NCI-H345 (cell line): ENCODE measurements at places on chromosomes 13 and 19.

DNA sequence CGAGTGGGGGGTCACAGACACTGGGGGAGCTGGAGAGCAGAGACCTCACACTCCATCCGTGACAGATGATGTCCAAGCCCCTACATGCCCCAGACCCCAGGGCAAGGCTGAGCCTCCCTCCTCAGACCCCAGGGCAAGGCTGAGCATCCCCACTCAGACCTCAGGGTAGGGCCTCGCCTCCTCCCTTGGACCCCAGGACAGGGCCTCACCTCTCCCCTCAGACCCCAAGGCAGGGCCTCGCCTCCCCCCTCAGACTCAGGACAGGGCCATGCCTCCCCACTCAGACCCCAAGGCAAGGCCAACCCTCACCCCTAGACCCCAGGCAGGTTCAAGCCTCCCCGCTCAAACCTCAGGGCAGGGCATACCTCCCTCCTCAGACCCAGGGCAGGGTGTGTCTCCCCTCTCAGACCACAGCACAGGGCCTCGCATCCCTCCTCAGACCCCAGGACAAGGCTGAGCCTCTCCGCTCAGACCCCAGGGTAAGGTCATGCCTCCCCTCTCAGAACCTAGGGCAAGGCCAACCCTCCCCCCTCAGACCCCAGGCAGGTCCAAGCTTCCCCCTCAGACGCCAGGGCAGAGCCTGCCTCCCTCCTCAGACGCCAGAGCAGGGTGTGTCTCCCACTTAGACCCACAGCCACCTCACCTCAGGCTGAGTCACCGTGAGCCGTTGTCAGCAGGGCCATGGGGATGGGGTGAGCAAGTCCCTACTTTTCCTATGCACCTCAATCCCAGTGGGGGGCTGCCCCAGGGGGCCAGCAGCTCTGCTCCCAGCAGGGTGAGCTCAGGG, 1.7 kb upstream of the S1PR4 start:
- no peak for DNase-seq

GRCh38 chr13:101065329-101065728, 351.0 kb downstream of the NALCN start:
- DNase-seq = no peak

- no peak for DNase-seq
These were observed 12.4 kb downstream of the MEIOSIN start for GRCh38 chr19:45745606-45746005.

GRCh38 chr19:33685541-33685940, 63.8 kb downstream of the CHST8 start:
- no peak for DNase-seq

- DNase-seq = no peak
These were observed 24.4 kb downstream of the MPND start for GRCh38 chr19:4367781-4368127.

DNA sequence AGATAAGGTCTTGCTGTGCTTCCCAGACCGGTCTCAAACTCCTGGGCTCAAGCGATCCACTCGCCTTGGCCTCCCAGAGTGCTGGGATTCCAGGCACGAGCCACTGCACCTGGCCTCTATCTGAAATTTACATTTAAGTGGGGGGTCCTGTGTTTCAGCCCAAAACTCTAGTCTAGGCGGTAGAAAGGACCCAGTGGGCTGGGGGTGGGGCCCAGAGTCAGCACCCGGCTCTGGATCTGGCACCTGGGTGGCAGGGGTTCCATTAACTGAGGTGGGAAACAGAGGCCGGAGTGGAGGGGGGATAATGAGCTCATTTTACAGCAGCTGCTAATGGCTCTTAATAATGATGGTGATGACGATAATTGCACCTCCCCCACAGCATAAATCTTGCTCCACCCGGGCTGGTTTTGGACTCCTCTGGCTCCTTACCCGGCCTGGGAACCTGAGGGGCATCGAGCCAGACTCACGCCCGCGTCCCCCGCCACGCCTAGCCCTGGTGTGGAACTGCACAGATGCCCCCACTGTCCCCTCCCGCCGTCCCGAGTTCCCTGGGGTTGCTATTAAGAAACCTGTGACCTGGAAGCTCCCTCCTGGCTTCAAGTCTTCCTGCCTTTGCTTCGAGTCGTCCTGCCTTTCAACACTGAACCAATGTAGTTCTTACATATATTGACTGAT, 17.8 kb upstream of the KLF2 start:
- DNase-seq = no peak

DNA sequence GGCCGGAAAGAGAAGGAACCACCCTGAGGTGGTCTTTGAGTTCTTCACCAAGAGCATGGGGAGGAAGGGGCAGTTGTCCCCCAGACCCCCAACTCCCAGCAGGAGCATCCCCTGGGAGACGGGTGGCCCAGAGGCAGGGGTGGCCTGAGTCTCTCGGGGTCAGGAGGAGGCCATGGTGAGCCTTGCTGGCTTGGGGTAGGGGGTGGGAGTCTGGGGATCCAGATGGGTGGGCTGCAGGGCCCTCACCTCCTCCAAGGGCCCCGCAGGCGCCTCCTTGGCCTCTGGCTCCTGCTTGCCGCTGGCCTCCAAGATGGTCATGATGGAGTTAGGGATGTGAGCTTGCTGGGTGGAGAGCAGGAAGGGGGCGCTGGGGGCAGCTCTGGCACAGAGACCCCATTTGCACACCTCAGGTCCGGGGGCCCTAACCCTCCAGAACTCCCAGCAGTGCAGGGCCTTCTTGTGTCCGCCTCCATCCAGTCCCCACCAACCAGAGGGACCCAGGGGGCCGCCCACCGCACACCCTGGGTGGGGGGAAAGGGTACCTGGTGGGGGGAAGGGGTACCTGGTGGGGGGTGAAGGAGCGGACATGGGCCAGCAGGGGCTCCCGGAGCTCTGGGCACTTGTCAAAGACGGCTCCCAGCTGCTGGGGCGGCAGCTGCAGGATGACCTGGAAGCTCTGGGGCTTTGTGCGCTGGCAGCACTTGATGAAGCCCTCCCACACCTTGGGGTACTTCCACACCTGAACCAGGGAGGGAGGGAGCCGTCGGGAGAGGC, 1.3 kb upstream of the RSPH6A start:
- DNase-seq = no peak

GRCh38 chr13:62209529-62209928, 793.9 kb upstream of the PCDH20 start:
- peak; percentile 41 for DNase-seq

DNA sequence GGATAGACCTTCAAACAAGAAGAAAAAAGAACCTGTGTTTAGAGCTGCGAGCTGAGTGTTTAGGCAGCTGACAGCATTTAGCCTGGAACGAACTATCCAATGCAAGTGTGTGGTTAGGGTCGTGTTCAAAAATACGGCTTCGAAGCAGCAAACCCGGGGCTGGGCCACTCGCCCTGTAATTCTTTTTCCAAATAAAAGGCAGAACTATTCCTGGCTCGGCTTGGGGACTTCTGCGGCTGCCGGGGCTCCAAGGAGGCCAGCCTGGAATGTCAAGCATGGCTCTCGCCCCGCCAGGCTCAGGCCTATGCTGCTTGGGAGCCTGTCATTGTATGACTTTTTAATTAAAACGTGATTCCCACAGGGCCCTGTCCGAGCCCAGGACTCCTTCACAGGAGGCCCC, 51.7 kb upstream of the KLF2 start:
- DNase-seq = no peak

GRCh38 chr19:44988273-44988672, 13.0 kb upstream of the RELB start:
- no peak for DNase-seq

GRCh38 chr19:10334588-10335351, 1.4 kb upstream of the RAVER1 start:
- DNase-seq = peak; percentile 70

DNA sequence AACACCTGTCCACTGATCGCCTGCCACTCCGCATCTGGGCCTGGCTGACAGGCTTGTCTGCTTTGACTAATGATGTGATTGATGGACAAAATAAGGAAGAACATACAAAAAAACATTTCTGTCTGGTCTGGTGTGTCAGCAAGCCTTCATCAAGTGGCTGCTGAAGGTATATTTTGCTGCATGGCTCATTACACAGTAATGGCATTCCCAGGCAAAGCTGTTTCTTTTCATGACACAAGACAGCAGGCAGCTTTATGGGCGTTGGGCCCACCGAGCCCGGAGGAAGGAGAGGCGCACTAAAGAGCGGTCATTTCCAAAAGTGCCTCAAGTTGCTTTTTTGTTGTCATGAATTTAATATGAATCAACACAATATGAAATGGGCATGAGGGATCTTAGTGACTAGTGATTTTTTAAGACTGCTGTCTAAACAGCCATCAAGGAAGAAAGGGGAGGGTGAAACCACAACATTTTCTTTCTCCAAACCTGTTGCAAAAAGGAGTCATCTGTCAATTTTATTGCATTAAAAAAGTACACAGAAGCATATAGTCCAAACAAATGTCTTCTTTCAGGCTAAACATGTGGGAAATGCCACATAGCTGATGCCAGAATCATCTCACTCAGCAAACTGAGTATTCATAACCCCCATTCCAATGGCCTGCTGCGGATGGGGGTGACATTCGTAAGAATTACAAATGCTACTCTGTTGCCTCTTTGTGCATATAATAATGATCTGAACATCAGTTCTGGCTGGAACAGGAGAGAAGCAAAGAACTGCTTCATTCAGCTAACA, 476.6 kb downstream of the ZNF536 start:
- no peak for DNase-seq

DNA sequence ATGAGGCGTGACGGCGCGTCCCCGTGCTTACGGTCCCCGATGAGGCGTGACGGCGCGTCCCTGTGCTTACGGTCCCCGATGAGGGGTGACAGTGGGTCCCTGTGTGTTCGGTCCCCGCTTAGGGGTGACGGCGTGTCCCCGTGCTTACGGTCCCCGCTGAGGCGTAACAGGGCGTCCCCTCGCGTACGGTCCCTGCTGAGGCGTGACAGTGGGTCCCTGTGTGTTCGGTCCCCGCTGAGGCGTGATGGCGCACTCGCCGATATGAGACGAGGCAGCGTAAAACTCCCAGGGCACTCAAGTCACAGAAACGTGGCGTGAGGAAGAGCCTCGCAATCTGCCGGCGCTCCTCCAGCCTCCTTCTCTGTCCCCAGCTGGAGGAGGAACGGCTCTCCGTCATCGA, 20.9 kb downstream of the CFAP97D2 start:
- no peak for DNase-seq

DNA sequence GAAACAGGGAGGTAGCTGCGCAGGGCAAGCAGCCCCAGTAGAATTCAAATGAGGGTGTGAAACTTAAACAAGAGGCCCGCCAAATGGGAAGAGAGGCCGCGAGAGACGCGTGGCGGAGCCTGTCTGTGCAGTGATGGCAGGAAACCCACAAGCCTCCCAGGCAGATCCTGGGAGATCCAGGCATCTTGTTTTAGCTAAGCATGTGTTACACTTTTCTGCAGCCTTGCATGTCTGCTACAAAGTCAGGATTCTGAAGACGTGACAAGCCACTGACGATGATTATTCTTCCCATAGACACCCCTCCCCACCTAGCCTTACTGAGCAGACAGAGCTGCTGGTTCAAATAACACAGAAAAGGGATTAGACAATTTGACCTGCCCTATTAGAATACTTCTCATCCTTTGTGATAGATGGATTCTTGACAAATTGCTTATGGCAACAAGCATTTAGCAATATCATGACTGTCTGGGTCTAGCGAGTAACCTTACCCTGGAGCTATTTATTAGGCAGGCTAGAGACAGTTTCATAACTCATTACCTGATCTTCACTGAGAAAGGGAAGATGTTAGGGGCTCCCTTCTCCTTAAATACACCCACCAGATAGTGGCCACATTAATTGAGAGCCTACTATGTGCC, 185.2 kb upstream of the IRS2 start:
- no peak for DNase-seq

GRCh38 chr19:18193388-18194180, 566 bp downstream of the MPV17L2 start:
- DNase-seq = no peak

- no peak for DNase-seq
These were observed 60.7 kb upstream of the MCF2L start for GRCh38 chr13:112908342-112908741.

DNA sequence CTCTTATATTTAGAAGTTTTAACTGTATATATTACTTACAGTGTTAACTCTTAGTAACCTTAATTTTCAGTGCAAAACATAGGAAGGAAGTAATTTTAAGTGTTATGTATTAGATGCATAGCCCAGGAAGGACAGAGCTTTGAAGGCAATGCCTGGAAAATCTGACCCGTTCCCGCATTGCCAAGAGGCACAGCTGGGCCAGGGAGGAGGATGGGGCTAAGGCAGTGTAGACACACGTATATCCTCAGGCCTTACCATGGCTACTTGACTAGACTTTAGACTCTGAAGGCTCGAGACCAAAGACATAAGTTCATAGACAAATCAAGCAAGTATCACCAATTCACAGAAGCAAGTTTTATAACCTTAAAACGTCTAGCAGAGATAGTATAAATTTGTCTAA, 1944.2 kb downstream of the OLFM4 start:
- no peak for DNase-seq

DNA sequence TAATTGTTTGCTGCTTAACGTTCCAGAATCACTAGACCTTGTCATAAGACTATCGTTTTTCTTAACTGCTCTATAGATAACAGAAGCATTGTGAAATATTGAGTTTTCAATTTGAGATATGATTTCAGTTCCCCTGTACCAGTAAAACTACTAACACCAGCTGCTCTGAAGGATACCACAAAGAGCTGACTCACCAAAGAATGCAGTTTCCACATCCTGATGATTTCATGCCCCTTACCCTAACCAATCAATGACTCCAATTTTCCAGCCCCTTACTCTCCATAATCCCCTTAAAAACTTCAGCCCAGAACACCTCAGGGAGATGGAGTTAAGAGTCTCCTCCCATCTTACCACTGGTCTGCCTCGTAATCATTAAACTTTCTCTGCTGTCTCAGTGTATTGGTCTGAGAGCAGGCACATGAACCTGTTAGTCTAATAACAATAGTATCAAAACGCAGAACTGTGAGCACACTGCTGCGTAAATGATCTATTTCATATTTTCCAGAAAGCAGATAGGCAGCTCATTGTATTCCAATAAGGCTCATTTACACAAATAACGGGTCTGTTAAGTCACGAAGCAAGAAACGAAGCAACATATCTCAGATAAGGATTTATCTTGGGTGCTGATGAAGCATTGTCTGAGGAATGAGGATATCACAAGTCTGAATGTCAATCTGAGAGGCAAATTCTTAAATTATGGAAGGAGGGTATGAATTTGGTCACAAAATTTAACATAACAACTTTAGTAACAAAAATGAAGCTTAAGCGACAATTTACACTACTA, 14.1 kb upstream of the CCNA1 start:
- DNase-seq = no peak

- no peak for DNase-seq
These were observed 6.3 kb upstream of the IGSF23 start for GRCh38 chr19:44607049-44607448.

DNA sequence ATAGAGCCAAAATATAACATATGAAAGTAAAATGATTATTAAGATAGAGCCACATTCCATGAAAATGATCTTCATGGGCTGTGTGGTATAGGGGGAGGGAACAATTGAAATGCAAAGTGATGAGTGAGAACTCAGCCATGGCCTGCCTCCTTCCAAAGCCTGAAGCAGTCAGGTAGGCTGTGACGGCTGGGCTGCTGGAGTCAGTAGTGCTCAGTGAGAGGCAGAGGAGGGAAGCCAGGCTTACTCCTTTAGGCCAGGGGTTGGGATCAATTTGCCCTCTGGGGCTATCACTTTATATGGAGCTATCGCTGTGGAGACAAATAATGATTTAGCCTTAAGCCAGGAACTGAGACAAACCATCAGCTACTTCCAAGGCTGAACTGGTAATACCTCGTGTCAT, 654.9 kb downstream of the FGF9 start:
- DNase-seq = no peak

- no peak for DNase-seq
These were observed 6.7 kb downstream of the KCNJ14 start for GRCh38 chr19:48461982-48462655.

GRCh38 chr19:776549-776948, 20.7 kb upstream of the PTBP1 start:
- DNase-seq = no peak

- DNase-seq = peak; percentile 0
These were observed 5.2 kb upstream of the CEACAM18 start for GRCh38 chr19:51473009-51473707.
